D341Med (cell line): ENCODE measurements at places on chromosomes 3 and 15.
A peak's percentile ranks its signal among the peaks of the same experiment; 100 is the strongest.

DNA sequence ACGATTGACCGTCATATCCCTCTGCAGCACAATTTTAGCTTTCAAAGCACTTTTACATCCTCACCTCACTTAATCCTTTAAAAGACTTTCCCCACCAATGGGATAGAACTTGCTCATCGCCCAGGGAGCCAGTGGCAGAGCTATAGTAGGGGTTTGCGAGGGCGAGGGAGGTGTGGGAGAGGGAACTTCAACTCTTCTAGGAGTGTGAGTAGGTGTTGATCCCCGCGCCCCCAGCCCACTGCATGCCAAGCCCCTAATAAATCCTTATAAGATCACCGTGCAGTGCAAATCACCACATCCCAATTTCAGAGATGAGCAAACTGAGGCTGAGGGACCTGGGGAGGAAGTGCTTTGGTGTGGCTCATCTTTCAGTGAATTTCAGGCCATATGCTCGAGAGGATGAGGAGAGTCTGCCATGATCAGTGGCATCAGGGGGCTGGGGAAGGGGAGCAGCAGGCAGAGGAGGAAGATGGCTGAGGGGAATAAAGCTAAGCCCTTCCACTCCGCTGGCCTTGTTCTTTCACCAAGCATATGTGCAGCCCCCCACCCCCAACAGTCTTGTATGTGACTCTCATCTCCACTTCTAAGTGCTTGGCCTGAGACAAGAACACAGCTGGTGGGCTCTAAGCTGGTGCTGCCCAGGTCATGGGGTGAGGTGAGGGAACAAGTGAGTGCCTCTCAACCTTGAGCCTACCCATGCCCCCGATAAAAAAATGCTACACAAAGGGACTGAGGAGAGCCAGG is 5.1 kb downstream of the INSYN1 start:
- DNase-seq: no peak

- DNase-seq: no peak
Measured at GRCh38 chr15:100889385-100890050, 9.9 kb downstream of the ALDH1A3 start.

GRCh38 chr3:35739181-35739809 is 100.0 kb downstream of the ARPP21 start:
- no peak for DNase-seq

GRCh38 chr15:70347321-70348225 is 249.9 kb upstream of the TLE3 start:
- DNase-seq: peak; percentile 4

DNA sequence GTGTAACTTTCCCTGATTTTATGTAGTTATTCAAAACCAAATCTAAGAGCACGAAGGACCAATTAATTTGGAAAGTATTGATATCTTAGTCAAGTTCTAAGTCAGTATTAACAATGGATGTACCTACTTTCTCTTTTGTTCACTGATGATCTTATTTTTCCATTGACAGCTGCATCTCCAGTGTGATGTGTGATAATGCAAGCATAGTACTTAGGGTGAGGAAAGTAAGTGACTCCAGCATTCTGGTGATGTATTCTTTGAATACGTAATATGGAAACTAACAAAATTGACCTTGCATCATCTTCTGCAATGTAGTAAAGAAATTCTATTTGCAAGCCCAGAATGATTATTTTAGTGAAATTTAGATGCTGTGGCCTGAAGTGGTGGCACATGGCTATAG is 22.4 kb downstream of the FBXW12 start:
- DNase-seq: no peak

GRCh38 chr3:117141812-117142211 is 432.2 kb downstream of the TUSC7 start:
- DNase-seq: no peak

- no peak for DNase-seq
Measured at GRCh38 chr15:101176625-101177024, 75.2 kb downstream of the CHSY1 start.

DNA sequence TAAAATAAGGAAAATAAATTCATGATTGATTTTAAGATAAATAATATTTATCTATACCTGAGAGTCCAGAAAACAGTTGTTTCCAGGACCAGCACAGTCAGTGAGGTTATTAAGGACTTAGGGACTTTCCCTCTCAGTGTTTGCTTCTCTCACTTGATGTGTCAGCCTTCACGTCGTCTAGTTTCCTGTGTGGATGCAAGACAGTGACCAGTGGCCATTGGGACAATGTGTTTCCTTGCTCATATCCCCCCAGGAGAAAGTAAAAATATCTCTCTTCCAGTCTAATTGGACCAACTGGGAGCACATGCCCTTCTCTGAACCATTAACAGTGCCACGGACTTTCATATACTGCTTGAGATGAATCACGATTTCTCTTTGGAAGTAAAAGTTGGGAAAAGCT is 157.8 kb upstream of the CTNNB1 start:
- DNase-seq: no peak

DNA sequence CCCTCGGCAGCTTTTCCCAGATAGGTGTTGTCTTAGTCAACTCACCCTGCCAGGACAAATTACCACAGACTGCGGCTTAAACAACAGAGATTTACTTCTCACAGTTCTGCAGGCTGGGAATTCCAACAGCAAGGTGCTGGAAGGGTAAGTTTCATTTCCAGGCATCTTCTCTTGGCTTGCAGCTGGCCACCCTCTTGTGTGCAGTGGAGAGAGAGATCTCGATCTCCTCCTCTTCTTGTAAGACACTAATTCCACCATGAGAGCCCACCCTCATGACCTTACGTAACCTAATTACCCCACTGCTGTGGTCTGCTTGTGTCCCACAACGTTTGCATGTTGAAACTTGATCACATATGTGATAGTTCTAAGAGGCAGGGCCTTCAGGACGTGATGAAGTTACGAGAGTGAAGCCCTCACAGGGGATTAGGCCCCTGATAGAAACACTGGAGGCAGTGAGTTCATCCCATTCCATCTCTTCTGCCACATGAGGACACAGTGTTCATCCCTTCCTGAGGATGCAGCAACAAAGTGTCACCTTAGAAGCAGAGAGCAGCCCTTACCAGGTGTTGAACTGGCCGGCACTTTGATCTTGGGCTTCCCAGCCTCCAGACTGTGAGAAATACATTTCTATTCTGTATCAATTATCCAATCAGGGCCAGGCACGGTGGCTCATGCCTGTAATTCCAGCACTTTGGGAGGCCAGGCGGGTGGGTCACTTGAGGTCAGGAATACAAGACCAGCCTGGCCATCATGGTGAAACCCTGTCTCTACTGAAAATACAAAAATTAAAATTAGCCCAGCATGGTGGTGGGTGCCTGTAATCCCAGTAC is 247.7 kb downstream of the PLCL2 start:
- no peak for DNase-seq

- no peak for DNase-seq
Measured at GRCh38 chr3:150931745-150932144, 26.5 kb upstream of the MINDY4B start.

DNA sequence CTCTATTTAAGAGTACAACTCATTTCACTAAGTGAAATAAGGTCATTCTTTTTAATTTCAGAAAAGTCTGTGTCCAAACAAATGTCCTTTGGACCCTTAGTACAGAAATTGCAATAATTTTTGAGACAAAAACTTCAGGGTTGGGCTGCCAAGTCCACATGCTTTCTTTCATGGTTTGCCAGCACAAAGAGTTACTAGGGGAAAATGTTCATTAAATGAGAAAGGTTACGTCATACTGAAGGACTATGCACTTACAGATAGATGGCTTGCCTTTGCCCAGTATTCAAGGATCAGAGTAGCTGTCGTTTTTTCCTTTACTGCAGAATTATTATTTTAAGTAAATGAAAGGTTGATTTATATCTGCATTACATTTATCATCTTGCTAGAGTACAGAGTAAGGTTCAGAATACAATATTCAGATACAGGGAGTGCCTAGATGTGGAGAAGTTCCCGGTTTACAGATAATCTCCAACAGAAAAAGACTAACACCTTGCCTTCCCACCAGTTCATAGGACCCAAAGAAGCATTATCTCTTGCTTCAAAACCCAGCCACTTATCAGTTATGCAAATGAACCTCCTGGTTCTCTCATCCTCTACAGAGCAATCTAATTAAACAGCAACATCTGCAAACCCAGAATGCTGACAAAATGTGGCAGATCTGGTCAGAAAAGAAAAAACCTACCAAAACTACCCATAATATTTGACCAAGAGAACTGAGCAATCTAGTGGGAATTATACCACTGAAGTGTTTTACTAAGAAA is 179.3 kb downstream of the FRMD5 start:
- DNase-seq: no peak

DNA sequence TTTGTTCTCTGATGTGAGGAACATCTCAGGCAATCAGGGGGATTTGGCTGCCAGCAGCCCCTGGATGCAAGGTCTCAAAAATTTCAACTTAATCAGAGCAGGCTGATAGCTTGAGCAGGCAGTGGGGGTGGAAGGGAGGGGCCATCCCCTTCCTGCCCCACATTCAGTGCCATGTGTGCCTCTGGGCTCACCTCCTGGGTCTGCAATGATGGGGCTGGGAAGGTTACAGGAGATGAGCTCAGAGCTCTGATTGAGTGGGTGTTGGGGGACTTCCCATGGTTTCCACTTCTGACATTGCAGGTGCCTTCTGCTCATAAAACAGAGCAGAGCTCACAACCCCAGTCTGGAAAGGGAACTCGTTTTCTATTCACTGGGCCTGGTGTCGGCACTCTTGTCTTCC is 37.0 kb downstream of the PARP16 start:
- no peak for DNase-seq

DNA sequence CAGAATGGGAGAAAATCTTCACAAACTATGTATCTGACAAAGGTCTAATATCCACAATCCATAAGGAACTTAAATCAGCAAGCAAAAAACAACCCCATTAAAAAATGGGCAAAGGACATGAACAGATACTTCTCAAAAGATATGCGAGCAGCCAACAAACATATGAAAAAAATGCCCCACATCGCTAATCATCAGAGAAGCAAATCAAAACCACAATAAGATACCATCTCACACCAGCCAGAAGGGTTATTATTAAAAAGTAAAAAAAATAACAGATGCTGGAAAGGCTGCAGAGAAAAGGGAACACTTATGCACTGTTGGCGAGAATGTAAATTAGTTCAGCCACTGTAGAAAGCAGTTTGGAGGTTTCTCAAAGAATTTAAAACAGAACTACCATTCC is 80.2 kb upstream of the ATP11B start:
- no peak for DNase-seq

- peak; percentile 66 for DNase-seq
Measured at GRCh38 chr15:46091860-46092450, 457.1 kb downstream of the SQOR start.

GRCh38 chr3:62587579-62588031 is 214.3 kb upstream of the FEZF2 start:
- DNase-seq: no peak

DNA sequence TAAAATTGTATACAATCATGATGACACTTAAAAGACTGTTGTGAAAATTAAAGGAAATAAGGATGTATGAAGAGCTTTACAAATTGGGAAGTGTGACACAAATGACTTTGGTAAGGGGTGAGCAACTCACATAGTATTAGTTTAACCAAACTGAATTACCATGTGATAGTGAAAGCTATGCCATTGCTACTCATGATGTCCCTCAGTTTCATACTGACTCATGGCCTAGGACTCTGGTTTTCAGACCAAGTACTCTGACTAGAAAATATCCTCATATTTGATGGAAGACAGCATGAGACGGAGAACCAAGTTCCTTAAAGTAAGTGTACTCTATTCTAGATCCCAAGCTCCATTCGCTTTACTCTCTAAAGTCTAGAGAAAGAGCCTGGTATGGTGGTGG is 203.2 kb upstream of the ICE2 start:
- no peak for DNase-seq

- DNase-seq: no peak
Measured at GRCh38 chr15:40845036-40845435, 1.2 kb downstream of the SPINT1 start.

DNA sequence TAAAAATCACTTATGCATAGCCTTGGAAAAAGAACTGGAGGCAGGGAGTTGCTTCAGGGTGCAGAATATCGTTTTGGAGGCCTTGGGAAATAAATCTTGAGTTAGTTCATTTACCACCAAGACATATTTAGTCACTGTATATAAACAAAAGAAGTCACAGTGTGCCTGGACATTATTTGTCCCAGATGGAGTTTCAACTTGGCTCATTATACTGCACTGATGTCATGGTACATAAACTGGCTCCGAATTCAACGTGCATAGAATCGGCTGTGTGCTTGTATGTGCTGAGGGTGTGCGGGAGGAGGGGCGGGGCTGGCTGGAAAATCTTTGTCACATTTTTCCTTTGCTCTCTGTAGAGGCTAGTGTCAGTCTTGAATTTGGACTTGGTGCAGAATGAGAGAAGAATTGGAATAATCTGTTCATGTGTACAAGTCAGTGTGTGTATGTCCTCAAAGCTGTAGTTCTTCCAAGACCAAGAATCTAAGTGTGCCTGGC is 86.6 kb downstream of the FNDC3B start:
- no peak for DNase-seq

DNA sequence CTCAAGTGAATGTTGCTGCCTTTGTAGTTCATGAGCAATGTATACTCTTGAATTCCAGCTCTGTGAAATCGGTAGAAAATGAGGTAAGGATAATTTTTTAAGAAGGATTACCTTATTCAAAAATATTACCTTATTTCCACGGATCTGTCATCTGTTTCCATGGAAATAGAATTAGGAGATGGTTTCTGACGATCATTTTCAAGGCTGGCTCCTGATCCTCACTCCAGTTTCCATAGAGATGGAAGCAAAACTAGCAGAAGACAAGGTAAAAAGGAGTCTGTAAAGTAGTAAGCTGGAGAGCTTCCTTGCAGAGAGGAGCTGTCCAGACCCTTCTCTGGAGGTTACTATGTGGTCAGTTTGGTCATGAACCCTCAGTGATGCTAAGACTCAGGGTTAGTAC is 55.5 kb downstream of the CACNA2D3 start:
- no peak for DNase-seq

DNA sequence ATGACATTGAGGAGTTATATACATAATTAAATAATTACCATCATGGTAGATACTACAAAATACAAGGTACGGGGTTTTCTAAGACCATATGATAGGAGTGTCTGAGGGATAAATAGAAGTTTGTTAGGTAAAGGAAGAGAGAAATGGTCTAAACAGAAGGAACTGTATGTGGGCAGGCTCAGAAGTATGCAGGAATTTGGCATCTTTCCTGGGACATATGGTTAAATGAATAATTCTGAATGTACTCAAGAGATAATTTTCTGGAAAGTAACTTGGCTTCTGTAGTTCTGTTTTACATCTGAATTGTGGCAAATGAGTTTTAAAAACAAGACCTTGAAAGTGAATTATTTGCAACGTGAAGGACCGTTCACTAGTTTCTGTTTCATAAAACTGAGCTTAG is 17.5 kb downstream of the LMCD1 start:
- no peak for DNase-seq

- no peak for DNase-seq
Measured at GRCh38 chr15:81766829-81767475, 278.9 kb downstream of the MEX3B start.

DNA sequence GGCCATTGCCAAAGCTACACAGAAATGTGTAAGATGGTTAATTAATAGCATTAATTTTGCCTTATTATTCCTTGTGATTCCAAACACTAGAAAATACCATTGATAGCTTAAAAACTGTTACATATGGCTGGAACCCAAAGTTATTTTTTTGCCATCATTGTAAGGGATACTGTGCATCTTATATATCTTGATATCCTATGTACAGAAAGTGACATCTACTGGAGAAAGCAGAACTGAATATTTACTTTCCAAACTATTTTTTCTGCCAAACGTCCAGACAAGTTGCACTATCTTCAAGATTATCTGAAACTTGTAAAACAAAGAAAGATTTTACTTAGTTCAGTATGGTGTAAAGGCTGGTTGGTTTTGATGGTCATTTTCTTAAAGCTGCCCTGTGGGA is 33.3 kb upstream of the MEIS2 start:
- no peak for DNase-seq
